ENCODE measurements at places on chromosomes 2 and 18.

- no peak for DNase-seq
Observed at GRCh38 chr2:177174486-177174885, 38.1 kb upstream of the HNRNPA3 start.

GRCh38 chr2:153408710-153409385, 69.7 kb downstream of the RPRM start:
- no peak for DNase-seq

GRCh38 chr2:12819721-12820120, 103.0 kb downstream of the TRIB2 start:
- no peak for DNase-seq

GRCh38 chr2:64609227-64609941, 44.3 kb downstream of the SERTAD2 start:
- peak; percentile 26 for DNase-seq

- no peak for DNase-seq
Observed at GRCh38 chr2:197268786-197269584, 41.6 kb downstream of the ANKRD44 start.

DNA sequence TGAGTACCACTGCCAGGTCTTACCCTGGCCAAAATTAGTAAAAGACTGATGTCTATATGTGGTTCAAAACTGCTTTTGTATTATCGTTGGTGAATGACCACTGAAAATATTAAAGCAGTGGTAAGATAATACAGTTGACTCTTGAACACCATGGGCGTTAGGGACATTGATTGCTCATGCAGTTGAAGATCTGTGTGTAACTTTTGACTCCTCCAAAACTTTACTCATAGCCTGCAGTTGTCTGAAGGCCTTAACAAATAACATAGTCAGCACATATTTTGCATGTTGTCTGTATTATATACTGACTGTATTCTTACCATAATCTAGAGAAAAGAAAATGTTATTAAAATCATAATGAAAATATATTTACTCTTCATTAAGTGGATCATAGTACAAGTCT, 5.8 kb upstream of the ANKRD12 start:
- DNase-seq, result no peak

DNA sequence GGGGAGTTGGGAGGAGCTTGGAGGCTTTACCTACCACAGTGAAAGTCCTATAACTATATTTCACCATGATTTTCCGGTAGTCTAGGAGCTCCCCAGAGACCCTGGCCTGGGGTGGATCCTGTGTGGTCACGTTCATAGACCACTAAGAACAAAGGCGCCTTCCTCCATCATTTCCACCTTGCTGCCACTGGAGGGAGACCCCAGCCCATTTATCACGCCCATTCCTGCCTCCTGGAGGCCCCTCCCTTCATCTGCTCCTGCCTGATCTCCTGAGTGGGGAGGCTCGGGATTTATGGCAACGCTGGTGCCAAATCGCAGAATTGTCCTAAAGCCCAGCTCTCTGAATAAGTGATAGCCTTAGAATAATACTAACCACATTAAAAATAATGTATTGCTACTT, 507.6 kb upstream of the SPHKAP start:
- DNase-seq, result no peak

DNA sequence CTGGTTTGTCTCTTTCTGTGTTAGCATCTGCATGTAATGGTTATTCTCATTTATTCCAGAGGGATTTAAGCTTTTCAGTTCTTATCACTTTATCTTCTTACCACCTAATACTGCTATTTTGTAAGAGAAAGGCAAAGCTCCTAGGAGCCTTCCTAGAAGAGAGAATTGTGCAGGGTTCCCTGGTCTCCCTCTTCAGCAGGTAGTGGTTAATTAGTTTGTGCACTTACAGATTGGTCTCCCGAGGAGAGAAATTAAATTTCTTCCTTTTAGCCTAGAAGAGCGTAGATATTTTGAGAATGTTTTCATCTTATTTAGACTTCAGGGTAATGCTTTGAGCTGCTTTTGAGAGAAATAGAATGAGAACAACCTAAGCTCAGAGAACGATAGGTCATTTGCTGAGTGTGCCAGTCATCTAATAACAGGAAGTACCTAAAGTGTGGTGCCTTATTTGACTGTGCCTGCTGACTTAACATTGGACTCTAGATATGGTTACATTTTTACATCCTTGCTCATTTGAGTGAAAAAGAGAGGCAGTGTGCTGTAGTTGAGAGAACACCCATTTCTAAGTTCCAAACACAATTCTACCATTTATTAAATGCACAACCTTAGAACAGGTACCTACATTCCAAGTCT, 651.4 kb downstream of the STK39 start:
- DNase-seq, result no peak

All from activated CD4-positive, alpha-beta T cell treated with anti-CD3 and anti-CD28 coated beads, Interleukin-2, amount 50 U/mL, for 24 hours (primary cell).